ENCODE measurements at places on chromosomes 4 and X.

GRCh38 chrX:145524931-145525330, 277.6 kb downstream of the SPANXN1 start:
- DNase-seq: no peak

GRCh38 chr4:7021930-7022664, 21.1 kb upstream of the TADA2B start:
- DNase-seq: no peak

- no peak for DNase-seq
Observed at GRCh38 chr4:32775049-32775448, 2054.9 kb downstream of the PCDH7 start.

GRCh38 chrX:38277136-38277535, 50.2 kb downstream of the RPGR start:
- no peak for DNase-seq

- no peak for DNase-seq
Observed at GRCh38 chr4:104969394-104970082, 177.1 kb upstream of the TET2 start.

DNA sequence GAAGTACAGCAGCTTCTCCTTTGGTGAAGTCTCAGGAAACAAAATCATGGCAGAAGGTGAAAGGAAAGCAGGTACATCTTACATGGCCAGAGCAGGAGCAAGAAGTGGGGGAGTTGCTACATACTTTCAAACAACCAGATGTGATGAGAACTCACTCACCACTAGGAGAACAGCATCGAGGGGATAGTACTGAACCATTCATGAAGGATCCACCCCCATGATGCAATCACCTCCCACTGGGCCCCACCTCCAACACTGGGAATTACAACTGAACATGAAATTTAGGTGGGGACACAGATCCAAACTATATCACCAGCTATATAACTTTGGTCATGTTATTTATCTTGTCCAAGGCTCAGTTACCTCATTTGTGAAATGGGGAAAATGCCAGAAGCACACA, 159.4 kb downstream of the OPHN1 start:
- no peak for DNase-seq

DNA sequence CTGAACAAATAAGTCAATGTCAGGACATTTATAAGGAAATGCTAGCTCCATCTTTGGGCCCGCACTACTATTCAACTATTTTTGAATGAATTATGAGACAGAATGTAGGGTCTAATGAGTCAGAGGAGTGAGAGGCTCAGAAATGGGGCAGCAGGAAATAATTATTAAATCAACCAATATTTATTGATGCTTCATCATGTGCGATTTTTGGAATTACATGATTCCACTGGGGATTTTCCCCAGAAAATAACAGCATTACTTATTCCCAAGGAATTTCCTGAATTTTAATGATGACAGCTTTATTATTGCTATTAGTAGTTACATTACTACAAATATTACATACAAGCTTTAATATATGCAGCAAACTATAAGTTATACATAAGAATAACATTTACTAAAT, 49.3 kb upstream of the PHF8 start:
- no peak for DNase-seq
